ENCODE measurements at places on chromosomes 1 and 21.

- DNase-seq, result no peak
These were observed 20.9 kb downstream of the UQCRHL start for GRCh38 chr1:15786581-15786980.

DNA sequence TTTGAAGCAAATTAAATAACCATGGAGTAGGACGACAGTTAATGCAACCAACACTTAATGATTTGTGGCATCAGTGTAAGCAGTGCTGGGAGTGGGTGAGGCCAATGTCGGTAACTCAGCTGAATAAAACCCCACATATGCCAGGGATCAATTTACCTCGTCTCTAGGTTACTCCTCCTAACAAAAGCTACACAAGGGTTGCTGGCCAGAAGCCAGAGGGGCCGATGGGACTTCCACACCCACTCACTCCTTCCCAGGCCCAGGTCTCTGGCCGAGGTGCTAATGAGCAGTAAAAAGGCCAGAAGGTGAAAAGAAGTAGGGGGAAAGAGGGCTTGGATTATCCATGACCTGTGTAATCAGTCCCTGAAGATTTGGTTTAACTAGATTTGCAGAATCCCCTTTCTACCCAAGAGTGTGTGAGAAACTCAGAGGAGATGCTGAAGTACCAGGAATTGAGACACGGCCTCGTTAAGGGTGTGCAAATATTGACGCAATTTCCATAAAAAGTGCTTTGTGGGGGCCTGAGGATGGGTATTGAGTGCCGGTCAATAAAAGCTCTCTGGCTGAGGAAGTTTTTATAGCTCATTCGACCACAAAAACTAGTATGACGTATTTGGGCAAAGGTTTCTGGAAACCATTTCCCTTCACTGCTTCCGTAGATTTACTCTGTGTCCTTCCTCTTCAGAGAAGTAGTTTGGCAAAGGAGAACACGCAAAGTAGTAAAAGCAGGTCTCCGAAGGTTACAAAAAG is 145.5 kb downstream of the TBX15 start:
- no peak for DNase-seq

DNA sequence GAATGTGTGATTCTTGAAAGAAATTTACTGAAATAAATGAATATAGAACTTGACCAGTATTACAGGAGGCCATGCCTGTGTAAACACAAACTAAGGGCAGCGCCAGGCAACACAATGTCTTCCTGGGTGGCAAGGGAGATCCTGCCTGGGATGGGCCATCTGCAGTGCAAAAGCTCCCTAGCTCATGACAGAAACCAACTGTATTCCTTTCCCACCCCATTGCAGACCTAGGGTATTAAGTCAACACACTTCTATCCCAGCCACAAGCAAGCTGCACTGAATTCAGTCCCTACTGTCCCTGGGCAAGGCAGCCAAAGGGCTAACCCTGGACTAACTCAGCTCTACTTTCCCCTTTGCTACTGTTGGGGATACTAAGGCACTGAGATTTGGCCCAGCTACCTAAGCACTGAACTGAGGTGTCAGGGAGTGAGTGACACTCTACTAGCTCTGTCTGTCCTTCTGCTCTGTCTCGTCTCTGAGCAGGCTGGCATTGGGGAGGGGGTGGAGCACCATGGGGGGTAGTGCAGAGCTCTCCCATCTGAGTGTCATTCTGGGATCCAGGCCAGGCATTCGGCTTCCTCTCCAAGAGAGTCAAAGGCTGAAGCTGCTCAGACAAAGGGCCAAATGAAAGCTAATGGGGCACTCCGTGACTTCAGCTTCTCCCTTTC is 2.5 kb downstream of the INKA2 start:
- DNase-seq, result no peak

DNA sequence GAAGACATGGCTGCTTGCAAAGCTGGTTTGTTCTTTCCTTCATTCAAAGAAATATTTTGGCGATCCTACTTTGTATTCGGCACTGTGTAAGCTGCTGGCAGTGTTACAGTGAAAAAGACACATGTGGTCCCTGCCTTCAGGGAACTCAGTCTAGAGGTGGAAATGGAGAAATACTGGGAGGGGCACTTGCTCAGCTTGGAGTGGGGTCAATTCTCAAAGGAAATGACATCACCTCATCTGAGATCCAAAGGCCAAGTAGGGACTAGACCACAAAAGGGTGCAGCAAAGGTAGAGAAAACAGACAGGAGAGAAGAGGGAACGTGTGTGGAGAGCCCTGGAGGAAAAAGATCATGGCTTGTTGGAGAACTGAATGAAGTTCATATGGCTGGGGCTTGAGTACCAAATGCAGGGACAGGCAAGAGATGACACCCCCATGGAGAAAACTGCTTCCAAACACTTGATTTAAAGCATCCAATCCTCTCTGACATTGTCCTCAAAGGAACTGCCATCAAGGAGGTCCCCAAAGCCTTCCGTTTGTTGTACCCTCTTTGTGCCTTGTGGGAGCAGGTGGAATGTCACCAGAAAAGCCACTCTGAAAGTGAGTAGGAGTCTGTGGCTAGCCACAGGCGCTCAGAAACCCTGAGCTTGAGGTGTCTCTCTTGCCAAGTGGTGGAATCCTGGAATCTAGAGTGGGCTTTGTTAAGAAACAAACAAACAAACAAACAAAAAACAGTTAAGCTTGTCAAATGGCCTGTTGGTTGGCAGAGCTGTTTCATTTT is 48.3 kb upstream of the TDRD10 start:
- DNase-seq, result no peak

GRCh38 chr1:20191266-20191825 is 5.0 kb upstream of the PLA2G2C start:
- no peak for DNase-seq

- no peak for DNase-seq
These were observed 434.2 kb downstream of the RWDD3 start for GRCh38 chr1:95668165-95668564.

GRCh38 chr1:36458910-36459309 is 5.3 kb downstream of the MRPS15 start:
- DNase-seq, result no peak

DNA sequence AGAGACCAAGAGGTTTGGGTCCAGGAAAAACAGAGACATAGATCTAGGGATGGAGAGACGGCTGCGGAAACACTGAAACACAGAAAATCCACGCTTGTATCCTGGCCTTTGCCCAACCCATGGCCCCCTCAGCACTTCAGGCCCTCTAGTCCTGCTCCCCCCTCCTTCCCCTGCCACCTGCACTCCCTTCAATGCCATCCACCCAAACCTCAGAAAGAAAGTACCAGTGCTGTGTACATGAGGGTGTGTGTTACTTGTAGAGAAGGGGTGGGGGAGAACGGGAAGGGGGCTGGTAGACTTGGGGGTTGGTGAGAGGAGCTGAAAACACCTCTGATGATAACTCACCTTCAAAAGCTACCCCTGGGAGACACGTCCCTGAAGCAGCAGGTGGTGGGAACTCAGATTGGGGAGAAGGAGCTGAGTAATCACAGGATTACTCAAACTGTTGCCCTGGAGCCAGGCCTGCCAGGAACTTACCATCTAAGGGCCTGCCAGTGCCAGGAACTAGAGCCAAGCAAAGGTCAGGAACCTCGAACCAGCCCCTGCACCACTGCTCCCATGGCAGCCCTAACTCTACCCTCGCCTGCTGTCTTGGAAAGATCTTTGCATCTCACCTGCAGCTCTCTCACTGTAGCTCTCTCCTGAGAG is 11.5 kb downstream of the RORC start:
- no peak for DNase-seq

DNA sequence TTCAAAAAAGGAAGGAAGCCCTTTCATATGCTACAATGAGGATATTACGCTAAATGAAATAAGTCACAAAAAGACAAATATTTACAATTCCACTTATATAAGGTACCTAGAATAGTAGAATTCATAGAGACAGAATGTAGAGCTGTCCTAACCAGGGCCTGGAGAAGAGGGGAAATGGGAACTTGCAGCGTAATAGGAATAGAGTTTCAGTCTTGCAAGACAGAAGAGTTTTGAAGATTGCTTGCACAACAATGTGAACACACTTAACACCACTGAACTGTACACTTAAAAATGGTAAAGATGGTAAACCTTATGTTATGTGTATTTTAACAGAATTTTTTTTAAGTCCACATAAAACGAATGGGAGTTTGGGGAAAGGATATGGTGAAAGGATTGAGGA is 2.9 kb downstream of the CD1B start:
- no peak for DNase-seq

DNA sequence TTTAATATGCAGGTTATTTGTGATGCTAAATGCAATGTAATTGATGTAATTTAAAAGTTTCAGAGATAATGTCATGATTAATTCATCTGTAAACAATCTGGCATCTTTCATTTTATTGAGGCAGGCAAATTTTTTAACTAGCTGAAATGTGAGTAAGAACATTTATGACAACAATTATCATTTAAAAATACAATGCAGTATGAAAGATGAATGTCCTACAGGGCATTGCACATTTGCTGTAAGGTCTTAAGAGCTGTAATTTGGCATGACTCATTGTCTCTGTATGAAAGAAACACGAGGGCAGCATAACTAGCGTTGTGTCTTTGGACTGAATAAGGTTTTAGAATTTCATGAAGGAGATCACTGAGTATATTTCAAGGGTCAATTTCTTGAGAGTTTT is 642.8 kb downstream of the PLA2G4A start:
- no peak for DNase-seq

DNA sequence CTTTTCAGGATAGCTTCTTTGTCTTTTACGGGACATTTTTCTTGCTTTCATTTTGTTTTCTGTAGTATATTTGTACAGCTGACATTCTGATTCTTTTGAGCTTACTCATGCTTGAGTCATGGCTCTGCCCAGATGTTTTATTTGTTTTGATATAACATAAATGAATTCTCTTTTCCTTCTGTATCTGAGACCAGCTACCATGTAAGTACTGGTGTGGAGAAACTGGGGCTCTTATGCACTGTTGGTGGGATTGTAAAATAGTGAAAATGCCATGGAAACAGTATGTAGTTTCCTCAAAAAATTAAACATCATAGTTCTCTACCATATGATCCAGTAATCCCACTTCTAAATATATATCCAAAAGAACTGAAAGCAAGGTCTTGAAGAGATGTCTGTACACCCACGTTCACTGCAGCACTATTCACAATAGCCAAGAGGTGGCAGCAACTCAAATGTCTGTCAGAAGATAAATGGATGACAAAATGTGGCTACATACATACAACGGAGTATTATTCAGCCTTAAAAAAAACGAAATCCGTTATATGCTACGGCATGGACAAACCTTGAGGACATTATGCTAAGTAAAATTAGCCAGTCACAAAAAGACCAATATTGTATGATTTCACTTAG is 61.4 kb downstream of the EIF2B3 start:
- DNase-seq, result peak; percentile 55

DNA sequence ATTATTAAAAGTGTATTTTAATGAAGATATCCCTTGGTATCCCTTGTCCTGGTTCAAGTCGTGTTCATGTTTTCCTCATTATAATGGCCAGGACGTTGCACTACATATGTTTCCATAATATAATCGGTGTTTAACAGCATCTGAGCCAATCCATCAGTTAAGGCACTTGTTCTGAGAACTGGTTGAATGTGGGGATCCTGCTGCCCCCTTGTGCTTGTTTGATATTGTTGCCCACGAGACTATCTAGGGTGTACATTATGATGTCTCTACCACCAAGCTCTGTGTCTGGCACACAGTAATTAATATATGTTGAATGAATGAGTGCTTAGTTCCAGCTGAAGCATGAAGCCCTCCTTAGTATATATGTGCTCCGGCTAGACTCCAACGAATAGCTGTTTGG is 193.0 kb downstream of the CACNA1E start:
- DNase-seq, result no peak

- DNase-seq, result no peak
These were observed 19.0 kb downstream of the MEF2D start for GRCh38 chr1:156481527-156481926.

DNA sequence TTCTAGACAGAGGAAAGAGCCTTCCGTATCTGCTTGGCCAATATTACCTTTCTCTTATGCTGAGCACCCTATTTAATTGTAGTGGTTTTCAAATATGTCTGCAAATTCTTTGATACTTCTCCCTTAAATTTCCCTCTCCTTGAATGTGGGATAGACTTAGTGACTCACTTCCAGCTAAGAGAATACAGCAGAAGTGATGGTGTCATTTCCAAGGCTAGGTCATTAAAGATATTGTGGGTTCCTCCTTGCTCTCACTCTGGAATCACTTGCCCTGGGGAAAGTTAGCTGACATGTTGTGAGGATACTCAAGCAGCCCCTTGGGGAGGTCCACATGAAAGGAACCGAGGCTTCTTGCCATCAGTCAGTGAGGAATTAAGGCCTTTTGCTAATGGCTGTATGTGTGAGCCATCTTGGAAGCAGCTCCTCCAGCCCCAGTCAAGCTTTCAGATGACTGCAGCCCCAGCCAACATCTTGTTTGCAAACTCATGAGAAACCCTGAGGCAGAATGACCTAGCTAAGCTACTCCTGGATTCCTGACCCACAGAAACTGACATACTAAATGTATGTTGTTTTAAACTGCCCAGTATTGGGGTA is 8.1 kb upstream of the CITED4 start:
- DNase-seq, result no peak

DNA sequence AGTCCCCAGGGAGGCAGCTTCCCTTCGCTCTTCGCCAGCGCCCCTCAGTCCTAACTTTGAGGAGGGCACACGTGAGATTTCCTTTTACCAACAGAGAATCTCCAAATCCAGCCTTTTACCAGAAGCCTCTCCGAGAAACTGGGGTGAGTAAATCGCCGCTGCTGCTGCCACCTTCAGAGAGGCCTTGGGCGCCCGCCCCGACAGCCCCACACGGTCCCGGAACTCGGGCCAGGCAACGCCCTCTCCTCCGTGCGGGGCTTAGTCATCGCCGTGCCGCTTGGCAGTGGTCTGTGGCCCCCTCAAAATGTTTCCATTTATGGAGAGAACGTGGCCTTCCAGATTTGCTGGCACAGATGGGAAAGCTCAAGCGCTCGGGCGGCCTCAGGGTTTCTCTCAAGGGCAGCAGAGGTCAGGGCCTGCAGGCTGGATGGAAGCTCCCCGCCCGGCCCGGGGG is 41.4 kb upstream of the COL6A2 start:
- DNase-seq, result no peak

GRCh38 chr1:117783606-117784396 is 145.6 kb downstream of the GDAP2 start:
- DNase-seq, result no peak

DNA sequence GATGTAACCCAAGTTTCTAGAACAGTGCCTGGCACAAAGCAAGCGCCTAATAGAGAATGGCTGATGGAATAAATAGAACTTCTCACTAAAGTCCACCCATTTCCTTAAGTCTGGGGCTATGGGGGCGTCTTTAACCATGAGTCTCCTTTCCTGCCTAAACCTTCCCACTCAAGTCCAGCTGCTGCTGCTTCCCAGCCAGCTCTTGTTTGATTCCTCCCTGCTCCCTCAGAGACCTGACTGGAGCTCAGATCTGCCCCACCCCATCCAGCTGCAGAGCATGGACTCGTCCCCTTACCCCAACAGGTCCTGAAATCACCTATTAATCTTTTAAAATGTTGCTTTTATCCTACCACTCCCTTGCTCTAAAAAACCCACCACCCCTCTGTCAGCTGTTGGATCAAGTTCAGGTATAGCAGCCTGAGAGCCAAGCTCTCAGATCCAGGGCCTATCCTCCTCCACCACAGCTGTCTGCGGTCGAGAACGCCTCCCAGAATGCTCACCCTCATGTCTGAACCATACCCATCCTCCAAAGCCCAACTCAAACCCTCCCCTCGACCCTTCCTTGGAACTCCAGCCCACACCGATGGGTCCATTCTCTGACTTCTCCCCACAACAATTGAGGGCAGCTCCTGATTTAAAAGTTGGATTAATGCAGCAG is 12.8 kb upstream of the GALNT2 start:
- no peak for DNase-seq

All from hematopoietic multipotent progenitor cell treated with erythropoietin and hydrocortisone succinate and interleukin-3 and kit ligand, for 17 days (in vitro differentiated cells).